ENCODE measurements at places on chromosomes 7 and 10.

- no peak for DNase-seq
Observed at GRCh38 chr7:618539-619367, 99.1 kb upstream of the PDGFA start.

- no peak for DNase-seq
Observed at GRCh38 chr7:20331910-20332813, 1.5 kb downstream of the ITGB8 start.

GRCh38 chr10:76341740-76342139, 910.3 kb downstream of the LRMDA start:
- DNase-seq, result no peak

- no peak for DNase-seq
Observed at GRCh38 chr10:71316056-71316785, 2.8 kb upstream of the SLC29A3 start.

DNA sequence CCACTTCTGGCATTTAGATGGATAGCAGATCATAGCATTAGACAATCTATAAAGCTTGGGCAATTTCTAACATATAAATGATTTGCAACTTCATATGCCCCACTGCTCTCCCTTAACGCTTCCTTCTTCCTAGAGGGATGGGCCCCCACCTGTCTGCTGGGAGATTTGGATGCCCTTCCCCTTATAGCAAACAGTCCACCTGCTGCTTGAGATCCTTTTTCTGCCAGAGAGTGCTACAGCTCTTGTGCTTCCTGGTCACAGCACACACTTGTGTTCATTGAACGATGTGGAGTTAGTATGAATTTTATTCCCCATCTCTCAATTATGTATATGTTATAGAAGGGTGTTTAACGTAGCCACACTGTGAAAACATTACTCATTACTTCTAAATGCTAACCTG, 10.4 kb upstream of the PCGF5 start:
- no peak for DNase-seq

DNA sequence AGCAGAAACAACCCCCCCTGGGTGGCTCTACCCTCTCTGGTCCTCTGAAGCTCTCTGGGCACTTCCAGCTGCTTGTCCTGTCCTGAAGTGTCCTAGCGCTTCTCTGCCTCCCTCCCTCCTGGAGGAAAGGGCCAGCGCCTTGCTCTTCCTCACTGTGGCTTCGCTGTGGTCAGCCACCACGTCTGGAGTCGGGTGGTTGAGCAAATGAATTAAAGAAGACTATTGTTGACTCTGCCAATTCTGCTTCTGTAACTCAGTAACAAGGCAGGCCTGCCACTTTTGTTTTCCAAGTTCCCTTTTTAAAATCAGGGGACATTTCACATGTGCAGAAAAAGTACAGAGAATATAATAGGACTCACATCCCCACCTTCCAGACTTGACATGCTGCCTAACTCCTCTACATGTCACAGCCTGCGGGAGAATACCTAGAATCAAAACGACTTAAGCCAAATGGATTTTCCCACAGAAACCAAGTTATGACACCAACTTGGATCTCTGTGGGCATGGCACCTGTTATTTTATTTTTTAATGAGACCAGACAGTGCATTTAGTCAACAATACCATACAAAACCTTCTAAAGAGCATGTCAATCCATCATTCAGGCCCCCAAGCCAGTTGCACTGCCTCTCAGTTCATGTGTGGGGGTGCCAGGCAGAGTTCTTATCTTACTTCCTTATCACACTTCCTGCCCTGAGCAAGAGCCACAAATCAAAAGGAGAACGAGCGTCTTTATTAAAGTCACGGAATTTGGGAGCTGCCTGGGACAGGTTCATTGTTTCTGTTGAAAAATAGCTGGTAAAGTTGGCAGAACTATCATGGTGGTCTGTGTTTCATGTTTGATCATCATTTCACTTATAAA, 6.8 kb downstream of the FFAR4 start:
- DNase-seq, result no peak
